Osteocyte (in vitro differentiated cells): ENCODE measurements at places on chromosomes 13 and 19.

- H3K27ac ChIP-seq, result no peak overlapping the region
- H3K27me3 ChIP-seq, result no peaks in the 10 kb centered on the region
- no peak overlapping the region for H3K4me3 ChIP-seq
- peaks cover 2% of the 10 kb centered on the region for H3K36me3 ChIP-seq
- no peak for DNase-seq
- peaks cover 15% of the 10 kb centered on the region for H3K4me1 ChIP-seq
Observed at GRCh38 chr19:48896191-48896720, 2.3 kb downstream of the TULP2 start.

GRCh38 chr13:28542804-28543203, 47.9 kb upstream of the FLT1 start:
- no peak for DNase-seq
- H3K27ac ChIP-seq, result no peak overlapping the region
- no peak overlapping the region for H3K4me3 ChIP-seq
- peaks cover 10% of the 10 kb centered on the region for H3K4me1 ChIP-seq

DNA sequence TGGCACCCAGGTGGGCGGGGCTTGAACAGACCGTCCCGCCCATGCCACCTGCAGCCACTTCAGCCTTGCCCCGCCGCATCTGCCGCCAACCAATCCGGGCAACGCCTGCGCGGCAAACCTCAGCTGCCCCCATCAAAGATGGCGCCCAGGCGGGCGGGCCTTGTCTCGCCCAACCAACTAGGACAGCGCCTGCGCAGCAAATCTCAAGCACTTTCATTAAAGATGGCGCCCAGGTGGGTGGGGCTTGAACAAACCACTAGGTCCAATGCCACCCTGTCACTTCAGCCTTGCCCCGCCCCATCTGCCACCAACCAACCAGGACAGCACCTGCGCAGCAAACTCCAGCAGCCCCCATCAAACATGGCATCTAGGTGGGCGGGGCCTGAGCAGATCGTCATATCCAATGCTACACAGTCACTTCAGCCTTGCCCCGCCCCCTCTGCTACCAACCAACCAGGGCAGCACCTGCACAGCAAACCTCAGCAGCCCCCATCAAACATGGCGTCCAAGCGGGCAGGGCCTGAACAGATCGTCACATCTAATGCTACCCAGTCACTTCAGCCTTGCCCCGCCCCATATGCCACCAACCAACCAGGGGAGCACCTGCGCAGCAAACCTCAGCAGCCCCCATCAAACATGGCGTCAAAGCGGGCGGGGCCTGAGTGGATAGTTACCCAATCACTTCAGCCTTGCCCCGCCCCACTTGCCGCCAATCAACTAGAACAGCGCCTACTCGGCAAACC, 1.4 kb downstream of the PEG3 start:
- no peak for DNase-seq
- H3K4me3 ChIP-seq, result no peak overlapping the region
- no peaks in the 10 kb centered on the region for H3K27me3 ChIP-seq
- H3K36me3 ChIP-seq, result peaks cover 4% of the 10 kb centered on the region

DNA sequence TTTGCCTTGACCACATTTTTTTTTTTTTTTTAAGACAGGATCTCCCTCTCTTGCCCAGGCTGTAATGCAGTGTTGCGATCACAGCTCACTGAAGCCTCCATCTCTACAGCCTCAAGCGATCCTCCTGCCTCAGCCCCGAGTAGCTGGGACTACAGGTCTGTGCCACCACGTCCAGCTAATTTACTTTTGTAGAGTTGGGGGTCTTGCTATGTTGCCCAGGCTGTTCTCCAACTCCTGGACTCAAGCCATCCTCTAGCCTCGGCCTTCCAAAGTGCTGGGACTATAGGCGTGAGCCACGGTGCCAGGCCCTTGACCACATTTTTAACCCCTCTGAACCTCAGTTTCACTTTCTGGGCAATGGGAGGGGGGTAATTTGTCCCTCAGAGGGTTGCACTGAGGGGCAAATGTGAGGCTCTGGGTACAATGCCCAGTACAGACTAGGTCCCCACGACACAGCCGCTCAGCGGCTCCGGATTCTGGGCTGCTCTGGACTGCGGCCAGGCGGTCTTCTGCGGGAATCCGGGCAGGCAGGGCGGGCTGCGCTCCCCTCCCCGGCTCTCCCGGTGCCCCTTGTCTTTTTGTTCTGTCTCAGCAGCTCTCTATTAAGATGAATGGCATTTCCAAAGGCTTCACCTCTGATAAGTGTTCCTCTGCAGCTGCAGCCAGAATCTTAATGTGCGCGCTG, 3.8 kb upstream of the ALOX5AP start:
- H3K4me1 ChIP-seq, result peaks cover 7% of the 10 kb centered on the region
- no peak overlapping the region for H3K27ac ChIP-seq
- H3K4me3 ChIP-seq, result no peak overlapping the region
- H3K27me3 ChIP-seq, result peaks cover 2% of the 10 kb centered on the region
- H3K36me3 ChIP-seq, result no peaks in the 10 kb centered on the region

DNA sequence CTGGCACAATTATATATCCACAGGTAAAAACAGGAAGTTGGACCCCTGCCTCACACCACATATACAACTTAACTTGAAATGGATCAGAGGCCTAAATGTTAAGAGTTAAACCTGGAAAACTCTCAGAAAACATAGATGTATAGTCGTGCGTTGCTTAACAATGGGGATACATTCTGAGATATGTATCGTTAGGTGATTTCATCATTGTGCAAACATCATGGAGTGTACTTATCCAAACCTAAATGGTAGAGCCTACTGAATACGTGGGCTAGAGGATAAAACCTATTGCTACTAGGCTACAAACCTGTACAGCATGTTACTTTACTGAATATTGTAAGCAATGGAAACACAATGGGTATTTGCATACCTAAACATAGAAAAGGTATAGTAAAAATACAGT, 14.8 kb upstream of the CALM3 start:
- no peak for DNase-seq
- no peaks in the 10 kb centered on the region for H3K36me3 ChIP-seq
- no peak overlapping the region for H3K27ac ChIP-seq
- H3K4me3 ChIP-seq, result no peak overlapping the region
- peaks cover 37% of the 10 kb centered on the region for H3K27me3 ChIP-seq

DNA sequence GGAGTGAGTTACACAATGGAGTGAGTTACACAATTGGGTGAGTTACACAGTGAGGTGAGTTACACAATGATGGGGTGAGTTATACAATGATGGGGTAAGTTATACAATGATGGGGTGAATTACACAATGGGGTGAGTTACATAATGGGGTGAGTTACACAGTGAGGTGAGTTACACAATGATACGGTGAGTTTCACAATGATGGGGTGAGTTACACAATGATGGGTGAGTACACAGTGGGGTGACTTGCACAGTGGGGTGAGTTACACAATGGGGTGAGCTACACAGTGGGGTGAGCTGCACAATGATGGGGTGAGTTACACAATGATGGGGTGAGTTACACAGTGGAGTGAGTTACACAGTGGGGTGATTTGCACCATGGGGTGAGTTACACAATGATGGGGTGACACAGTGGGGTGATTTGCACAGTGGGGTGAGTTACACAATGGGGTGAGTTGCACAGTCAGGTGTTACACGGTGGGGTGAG, 52.5 kb upstream of the GAS6 start:
- H3K4me3 ChIP-seq, result no peak overlapping the region
- H3K4me1 ChIP-seq, result no peaks in the 10 kb centered on the region
- H3K27me3 ChIP-seq, result peaks cover 36% of the 10 kb centered on the region
- peak; percentile 51 for DNase-seq
- H3K27ac ChIP-seq, result no peak overlapping the region

DNA sequence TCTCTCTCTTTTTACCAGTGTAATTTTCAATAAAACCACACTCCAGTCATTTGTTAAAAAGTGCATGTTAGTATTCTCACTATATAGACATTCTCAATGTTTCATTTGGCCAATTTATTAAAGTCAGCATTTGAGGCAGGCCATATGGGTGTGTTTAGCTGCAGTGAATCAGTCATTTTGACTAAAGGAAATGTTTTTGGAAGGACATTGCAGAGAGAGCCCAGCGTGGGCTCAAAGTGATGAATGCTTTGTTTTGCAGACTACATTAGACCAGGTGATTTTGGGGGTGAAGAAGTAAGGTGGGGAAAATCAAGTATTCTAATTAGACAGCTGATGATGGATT, 116.7 kb downstream of the POSTN start:
- no peak overlapping the region for H3K4me3 ChIP-seq
- no peak for DNase-seq
- no peaks in the 10 kb centered on the region for H3K36me3 ChIP-seq

- no peaks in the 10 kb centered on the region for H3K27me3 ChIP-seq
- H3K36me3 ChIP-seq, result peaks cover 22% of the 10 kb centered on the region
- DNase-seq, result no peak
- no peak overlapping the region for H3K27ac ChIP-seq
Observed at GRCh38 chr19:45352914-45353796, 12.6 kb downstream of the KLC3 start.

- peak; percentile 89 for DNase-seq
- no peaks in the 10 kb centered on the region for H3K27me3 ChIP-seq
- H3K36me3 ChIP-seq, result no peaks in the 10 kb centered on the region
- no peak overlapping the region for H3K27ac ChIP-seq
Observed at GRCh38 chr19:17938092-17938845, 5.5 kb downstream of the CCDC124 start.

DNA sequence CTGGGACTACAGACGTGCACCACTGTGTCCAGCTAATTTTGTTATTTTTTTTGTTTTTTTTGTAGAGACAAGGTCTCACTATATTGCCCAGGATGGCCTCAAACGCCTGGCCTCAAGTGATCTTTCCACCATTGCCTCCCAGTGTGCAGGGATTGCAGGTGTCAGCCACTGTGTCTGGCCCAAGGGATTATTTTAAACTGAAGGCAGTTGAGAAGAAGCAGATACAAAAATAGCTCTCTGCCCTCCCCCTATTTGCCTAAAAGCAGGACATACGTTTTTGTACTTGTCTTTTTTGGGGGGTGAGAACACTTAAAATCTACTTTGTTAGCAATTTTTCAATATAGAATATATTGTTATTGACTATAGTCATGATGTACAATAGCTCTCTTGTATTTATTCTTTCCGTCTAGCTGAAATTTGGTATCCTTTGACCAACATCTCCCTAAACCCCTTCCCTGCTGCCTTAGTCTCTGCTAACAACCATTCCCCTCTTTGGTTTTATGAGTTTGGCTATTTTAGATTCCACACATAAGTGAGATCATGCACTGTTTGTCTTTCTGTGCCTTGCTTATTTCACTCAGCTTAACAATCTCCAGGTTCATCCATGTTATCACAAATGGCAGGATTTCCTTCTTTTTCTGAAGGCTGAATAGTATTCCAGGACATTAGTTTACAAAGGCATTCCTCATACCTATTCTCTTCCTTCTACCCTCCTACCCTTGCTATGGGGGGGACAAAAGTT, 34.9 kb downstream of the ADGRE3 start:
- no peak overlapping the region for H3K27ac ChIP-seq
- no peaks in the 10 kb centered on the region for H3K36me3 ChIP-seq
- no peaks in the 10 kb centered on the region for H3K27me3 ChIP-seq
- H3K4me3 ChIP-seq, result no peak overlapping the region
- DNase-seq, result no peak

DNA sequence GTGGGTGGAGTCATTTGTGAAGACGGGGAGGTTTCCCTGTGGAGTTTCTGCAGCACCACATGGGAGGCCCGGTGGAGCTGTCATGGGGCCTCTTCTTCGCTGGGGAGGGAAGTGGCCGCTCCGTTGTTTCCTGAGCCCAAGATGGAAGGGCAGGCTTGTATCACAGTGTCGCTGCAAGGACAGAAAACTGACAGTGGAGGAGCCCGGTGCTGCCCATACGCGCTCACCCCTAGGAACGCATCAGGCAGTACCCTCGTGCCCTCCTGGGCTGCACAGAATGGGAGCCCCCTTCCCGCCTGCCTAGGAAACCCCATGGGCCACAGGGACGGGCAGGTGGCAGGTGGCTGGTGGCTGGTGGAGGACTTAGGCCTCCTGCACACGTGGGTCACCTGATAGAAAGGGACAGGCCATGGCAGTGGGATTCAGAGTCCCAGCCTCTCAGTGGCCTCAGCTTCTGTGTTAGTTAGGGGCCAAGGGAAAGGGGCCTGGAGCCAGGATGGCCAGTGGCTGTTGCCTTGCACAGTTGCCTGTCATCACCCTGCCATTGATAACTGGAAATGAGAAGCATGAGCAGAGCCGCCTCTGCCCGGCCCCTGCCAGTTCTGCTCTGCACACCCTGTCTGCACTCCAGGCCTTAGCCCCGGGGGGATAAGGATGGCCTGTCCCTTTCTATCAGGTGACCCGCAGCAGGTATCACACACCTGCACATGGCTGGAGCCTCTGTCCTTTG, 7.6 kb downstream of the COL4A2 start:
- H3K27ac ChIP-seq, result peak overlapping the region; percentile 88
- no peak for DNase-seq
- H3K4me3 ChIP-seq, result peak overlapping the region; percentile 47
- no peaks in the 10 kb centered on the region for H3K27me3 ChIP-seq

GRCh38 chr19:29561601-29562000, 35.8 kb downstream of the VSTM2B start:
- H3K36me3 ChIP-seq, result no peaks in the 10 kb centered on the region
- no peak overlapping the region for H3K27ac ChIP-seq
- H3K27me3 ChIP-seq, result no peaks in the 10 kb centered on the region
- DNase-seq, result peak; percentile 79
- H3K4me1 ChIP-seq, result no peaks in the 10 kb centered on the region
- no peak overlapping the region for H3K4me3 ChIP-seq

DNA sequence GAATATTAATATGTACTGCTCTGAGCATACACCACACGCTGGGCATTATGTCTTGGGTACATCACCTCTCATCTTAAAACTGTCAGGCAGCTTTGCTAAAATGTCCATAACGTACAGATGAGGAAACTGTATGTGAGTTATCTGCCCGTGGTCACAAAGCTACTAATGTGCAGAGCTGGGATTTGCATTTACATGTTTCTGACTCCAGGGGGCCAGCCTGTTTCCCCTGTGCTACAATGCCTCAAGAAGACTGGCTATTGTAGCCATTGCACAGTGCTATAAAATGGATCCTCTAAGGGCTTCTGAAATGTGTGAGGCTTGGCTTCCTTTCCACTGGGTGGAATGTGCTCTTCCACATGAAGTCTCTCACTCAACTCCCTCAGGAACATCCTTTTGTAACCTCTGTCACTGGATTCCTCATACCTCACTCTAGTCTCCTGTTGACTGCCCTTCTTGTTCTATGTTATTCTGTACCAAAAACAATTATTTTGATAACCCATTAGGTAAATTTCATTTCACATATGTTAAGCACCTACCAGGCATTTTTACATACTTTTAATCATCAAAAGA, 95.6 kb upstream of the HTR2A start:
- no peaks in the 10 kb centered on the region for H3K36me3 ChIP-seq
- H3K27ac ChIP-seq, result no peak overlapping the region
- H3K4me3 ChIP-seq, result no peak overlapping the region

DNA sequence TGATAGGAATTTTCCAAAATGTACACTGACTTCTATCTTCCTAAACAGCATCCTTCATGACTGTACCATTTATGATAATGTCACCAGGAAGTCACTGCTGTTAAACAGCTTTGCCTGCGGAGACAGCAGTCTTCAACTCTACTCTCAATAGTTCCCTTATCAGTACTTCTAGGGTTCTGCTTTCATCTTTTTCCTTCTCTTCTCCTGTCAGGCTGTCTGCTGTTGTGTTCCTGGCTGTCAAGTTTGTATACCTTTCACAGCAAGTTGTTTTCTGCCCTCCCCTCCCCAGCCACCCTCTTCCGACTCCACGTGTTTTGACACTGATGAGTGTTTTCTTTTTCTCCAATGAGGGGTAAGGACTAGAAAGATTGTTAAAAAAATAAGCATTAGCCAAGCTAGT, 2.2 kb downstream of the UPF3A start:
- DNase-seq, result no peak
- H3K4me3 ChIP-seq, result peak overlapping the region; percentile 50
- H3K36me3 ChIP-seq, result peaks cover 26% of the 10 kb centered on the region
- peak overlapping the region; percentile 39 for H3K27ac ChIP-seq

GRCh38 chr19:4624733-4625362, 14.5 kb upstream of the TNFAIP8L1 start:
- H3K4me1 ChIP-seq, result peaks cover 4% of the 10 kb centered on the region
- H3K27ac ChIP-seq, result no peak overlapping the region
- peaks cover 8% of the 10 kb centered on the region for H3K27me3 ChIP-seq
- H3K4me3 ChIP-seq, result no peak overlapping the region
